ENCODE measurements at places on chromosomes 11 and 22.
A peak's percentile ranks its signal among the peaks of the same experiment; 100 is the strongest.

DNA sequence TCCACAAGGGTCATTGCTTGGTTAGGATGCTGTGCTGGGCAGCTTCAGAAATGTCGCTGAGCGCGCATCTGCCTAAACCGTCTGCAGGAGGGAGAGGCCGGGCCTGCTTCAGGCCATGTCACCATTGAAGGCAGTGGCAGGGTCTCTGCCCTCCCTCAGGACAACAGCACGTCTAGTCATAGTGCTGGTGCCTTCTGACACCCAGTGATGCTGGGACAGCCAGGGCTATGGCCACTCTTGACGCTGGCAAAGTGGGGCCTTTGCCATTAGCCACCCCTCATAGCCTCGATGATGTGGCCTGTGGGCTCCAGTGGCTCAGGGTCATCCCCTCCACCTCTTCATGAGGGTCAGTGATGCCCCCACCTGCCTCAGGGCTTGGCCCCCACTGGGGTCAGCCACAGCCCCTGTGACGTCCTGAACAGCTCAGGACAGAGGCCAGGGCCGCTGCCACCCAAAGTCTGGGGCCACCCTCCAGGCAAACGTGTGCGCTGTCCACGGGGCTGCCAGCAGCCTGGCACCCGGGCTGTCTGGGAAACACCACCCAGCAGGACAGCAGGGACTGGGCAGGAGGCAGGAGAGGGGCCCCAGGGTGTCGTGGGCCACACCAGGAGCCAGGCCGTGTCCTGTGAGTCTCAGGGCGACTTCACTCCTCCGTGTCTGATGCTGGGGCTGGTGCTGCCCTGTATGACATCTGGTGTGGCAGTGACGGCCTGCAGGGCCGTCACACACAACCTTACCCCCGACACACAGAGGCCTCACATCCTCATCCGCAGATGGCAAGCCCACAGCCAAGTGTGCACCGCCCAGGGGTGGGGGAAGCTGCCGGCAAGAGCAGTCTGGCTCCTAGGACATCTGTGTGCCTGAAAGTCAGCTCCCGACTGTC is 42.5 kb downstream of the CERK start:
- peak; percentile 75 for DNase-seq

GRCh38 chr11:93814966-93815633 is 31.0 kb downstream of the MED17 start:
- DNase-seq = no peak

GRCh38 chr11:44604171-44604581 is 38.7 kb downstream of the CD82 start:
- no peak for DNase-seq

DNA sequence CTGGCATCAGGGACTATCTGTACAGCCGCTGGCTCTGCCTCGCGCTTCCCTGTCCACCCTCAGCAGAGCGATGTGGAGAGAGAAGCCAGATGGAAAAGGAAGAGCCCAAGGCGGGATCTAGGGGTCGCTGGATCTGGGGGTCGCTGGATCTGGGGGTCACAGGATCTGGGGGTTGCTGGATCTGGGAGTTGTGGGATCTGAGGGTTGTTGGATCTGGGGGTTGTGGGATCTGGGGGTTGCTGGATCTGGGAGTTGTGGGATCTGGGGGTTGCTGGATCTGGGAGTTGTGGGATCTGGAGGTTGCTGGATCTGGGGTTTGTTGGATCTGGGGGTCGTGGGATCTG is 2.0 kb upstream of the MS4A10 start:
- no peak for DNase-seq

GRCh38 chr22:28674121-28674563 is 5.5 kb downstream of the TTC28 start:
- no peak for DNase-seq
